ENCODE measurements at places on chromosomes 6 and 20.

DNA sequence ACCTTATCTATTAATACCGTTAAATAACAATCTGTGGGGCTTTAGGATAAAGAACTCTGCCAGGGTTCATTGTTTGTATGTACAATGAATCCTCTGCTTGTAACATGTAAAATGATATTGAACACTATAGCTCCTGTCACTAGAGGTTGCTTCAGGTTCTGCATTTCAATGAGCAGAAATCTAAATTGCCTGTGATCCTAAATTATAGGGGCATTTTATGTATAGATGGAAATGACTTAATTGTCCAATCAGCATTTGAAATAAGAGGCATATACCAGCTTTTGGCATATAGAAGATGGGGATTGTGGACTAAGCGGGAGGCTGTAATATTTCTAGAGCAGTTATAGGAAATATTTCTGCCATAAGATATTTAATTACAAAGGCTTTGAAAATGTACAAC lies 2.0 kb downstream of the NCOA3 start:
- DNase-seq = no peak

GRCh38 chr6:33958526-33959328 lies 154.9 kb upstream of the MLN start:
- peak; percentile 51 for DNase-seq

GRCh38 chr6:41964201-41964887 lies 22.7 kb upstream of the CCND3 start:
- DNase-seq = no peak

GRCh38 chr6:5667737-5668136 lies 339.0 kb downstream of the NRN1 start:
- DNase-seq = no peak

DNA sequence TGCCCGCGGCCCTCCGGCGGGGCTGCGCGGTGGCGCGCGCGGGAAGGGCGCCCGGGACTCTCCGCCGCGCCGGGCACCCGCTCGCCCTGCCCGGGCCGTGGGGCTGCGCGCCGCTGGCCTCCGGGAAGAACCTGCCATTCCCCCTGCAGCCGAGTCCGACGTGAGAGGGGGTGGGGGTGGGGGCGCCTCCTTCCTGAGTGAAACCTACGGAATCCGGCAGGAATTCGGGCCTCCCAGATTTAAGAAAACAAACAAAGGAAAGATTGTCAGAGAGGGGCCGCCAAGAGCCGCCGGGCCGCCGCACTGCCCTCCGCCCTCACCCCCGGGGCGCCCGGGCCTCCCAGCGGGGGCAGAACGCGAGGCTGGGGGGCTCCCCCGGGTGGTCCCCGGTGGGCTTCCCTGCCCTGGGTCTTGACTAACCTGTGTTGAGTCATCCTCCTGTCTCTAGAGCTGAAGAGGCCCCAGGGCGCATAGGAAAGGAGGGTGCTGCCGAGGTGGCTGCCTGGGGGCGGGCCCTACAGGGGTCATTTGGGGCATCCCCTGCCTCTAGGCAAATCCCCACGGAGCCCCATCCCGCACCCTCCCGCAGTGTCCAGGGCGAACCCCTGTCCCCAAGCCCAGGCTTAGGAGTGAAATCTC lies 42.2 kb upstream of the FOXP4 start:
- DNase-seq = no peak

GRCh38 chr6:96704713-96705112 lies 132.6 kb downstream of the GPR63 start:
- no peak for DNase-seq

DNA sequence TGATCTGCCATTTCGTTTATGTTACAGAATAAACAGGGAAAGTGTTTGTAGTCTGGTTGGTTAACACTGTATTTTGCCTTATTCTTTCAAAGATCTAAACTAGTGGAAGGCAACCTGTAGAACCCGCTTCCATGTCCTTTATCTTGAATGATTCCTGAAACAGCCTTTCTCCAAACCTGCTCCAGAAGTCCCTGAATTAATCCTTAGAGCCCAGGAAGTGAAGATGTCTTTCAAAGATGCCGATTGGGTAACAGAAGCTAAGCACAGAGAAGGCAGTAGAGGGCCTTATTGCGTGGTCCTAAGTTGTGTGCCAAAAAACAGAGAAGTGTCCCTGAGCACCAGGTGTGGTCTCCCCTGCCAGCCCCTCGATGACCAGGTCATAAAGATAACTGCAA lies 19.2 kb upstream of the ZSCAN16 start:
- DNase-seq = no peak

GRCh38 chr6:72580281-72580940 lies 41.5 kb upstream of the KCNQ5 start:
- no peak for DNase-seq

DNA sequence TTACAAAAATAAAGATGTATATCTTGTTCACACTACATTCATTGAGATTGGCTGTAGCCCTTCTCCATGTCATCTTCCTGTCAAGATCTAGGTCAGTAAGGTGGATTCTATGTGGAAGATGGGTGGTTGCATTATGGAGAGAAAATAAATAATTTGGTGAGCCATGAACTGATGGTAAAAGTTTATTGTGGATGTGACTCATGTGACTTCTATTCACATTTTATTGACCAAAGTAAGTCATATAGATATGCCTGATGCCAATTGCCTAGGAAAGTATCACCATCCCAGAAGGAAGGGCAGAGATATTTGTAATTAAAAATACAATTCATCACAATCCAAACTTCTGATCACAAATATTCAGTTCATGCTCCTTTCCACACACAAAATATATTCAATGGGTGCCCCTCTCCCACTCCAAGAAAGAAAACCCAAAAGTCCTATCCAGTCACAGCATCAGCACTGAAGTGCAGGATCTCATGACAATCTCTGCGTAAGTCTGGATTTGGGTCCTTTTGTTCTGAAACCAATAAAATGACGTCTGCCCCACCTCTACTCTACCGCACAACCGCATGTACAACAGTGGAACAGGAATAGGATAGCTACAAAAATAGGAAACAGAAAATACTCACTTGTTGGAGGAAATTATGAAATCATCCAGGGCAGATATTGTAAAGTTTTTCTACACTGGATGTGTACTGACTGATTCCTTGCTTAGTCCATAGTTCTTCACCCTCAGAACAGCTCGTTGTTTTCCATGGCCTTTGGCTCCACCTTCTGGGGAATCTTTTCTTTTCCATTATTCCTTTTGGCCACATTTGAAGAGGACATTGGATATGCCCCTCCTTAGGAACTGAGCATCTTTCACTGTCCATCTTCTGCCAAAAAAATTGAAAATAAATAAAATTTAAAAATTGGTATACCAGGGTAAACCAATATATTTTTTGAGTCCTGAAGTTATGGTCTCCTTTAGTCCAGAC lies 16.1 kb upstream of the SLC17A3 start:
- DNase-seq = no peak

DNA sequence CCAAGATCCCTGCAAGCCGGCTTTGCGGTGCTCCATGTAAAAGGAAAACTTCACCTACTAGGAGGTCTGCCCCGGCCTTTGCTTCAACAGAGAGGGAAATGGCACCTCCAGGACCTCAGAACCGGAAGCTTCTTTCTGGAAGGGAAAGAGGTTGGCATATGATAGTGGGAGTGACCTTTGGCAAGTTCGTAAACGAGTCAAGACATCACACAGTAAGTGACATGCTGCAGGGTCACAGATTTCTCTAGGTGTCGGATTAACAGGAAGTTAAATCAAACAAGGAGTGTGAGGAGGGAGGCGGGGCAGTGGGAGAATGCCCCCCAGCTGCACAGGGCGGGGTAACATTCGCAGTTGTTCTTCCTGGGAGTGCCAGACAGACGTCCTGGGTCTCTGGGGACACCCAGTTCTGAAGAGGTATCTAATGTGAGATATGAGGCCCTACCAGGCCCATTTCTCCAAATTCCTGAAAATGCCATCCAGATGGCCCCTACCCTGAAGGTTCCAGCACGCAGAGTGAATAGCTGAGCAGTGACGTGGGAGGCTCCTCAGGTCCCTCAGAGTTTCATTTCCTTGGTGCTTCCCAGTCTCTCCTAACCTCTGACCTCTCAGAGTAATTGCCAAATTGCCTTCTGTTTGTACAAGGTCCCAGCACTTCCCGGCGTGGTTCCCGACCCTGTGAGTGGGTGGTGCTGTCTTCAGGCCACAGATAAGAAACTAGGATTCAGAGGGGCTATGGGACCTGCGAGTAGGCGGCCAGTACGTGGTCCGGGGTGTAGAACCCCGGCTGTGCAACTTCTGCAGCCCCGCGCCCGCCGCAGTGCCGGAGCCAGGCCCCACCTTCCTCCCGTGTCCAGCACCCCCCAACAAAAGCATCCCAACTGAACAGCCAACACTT lies 1.9 kb downstream of the RRBP1 start:
- DNase-seq = no peak

- DNase-seq = no peak
Measured at GRCh38 chr6:31639449-31639861, 13.0 kb downstream of the BAG6 start.

- DNase-seq = no peak
Measured at GRCh38 chr6:104505838-104506237, 353.9 kb downstream of the HACE1 start.

GRCh38 chr20:11267762-11268335 lies 594.0 kb upstream of the JAG1 start:
- DNase-seq = no peak

DNA sequence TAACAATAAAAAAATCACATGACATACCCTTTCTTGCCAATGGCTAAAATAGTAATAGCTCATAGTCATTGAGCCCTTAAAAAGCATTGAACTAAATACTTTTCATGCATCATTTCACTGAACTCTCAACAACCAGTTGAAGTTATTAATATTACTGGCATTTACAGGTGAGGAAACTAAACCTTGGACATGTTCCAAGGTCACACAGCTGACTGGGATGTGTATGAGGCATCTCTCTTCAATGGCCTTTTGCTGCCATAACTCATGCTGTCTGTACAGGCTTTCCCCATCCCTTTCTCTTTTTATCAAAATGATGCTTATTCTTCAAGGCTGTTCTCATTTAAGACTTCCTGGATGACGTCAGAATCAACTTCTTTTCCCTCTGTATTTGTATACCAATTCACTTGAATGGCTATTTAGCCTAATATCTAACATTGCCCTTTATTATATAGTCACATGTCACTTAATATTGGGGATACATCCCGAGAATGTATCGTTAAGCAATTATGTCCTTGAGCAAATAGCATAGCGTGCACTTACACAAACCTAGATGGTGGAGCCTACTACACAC lies 476.4 kb downstream of the KIF16B start:
- DNase-seq = peak; percentile 24

GRCh38 chr6:30157999-30158398 lies 3.0 kb downstream of the TRIM10 start:
- no peak for DNase-seq

GRCh38 chr20:1813674-1814635 lies 81.3 kb upstream of the SIRPA start:
- DNase-seq = no peak

- no peak for DNase-seq
Measured at GRCh38 chr20:9499126-9499899, 15.1 kb upstream of the LAMP5 start.

DNA sequence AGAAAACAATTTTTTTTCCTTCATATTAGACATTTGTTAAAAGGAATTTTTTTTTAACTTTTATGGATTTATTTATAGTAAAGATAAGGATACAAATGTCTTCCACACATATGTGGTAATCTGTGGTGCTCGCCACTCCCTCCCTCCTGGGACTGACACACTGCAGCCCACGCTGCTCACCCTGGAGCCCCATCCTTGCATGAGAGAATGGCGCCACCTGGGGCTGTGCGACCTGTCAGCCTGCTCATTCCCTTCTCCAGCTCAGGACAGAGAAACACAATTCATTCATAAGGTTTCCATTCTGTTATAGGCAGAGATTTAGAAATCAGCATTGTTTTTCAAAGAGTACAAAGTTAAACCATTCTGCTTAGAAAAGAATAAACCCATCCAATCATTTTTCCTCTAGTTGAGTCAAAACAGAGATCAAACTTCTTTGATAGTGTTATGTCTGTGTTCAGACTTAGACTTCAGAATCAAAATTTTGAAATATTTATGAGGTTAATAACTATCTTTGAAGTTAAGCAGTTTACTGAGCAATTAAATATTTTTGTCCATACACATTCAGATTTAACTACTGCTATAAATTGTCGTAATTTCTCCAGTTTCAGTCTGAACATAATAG lies 42.8 kb upstream of the DYNLRB1 start:
- no peak for DNase-seq

DNA sequence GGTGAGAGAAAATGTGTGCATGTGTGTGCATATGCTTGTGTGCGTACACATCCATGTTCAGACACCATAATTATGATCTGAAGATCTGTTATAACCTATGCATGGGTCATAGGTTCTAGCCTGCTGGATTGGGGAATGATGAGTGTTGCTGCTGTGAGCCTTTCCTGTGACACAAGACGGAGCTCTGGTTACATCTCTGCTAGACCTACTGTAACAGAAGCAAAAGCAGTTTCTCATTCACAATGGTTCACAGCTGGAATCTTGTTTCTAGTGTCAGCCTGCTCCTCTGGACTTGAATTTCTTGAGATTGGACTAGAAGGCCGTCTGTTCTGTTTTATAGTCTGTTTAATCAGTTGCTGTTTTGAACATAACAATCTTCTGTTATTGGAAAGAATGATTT lies 40.1 kb downstream of the DEFB114 start:
- DNase-seq = no peak

DNA sequence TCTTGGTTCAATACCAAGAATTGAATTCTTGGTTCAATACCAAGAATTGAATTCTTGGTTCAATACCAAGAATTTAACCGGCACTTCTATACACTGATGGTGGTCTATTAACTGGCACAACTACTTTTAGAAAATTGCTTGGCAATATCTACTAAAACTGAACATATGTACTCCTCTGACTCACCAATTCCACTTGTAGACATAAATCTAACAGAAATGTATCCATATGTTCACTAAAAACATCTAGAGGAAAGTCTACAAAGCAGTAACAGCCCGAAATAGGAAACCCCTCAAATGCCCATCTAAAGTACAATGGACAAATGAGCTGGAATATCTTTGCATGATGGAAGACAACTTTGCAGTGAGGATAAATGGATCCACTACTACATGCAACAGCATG lies 71.9 kb downstream of the KIF16B start:
- no peak for DNase-seq

DNA sequence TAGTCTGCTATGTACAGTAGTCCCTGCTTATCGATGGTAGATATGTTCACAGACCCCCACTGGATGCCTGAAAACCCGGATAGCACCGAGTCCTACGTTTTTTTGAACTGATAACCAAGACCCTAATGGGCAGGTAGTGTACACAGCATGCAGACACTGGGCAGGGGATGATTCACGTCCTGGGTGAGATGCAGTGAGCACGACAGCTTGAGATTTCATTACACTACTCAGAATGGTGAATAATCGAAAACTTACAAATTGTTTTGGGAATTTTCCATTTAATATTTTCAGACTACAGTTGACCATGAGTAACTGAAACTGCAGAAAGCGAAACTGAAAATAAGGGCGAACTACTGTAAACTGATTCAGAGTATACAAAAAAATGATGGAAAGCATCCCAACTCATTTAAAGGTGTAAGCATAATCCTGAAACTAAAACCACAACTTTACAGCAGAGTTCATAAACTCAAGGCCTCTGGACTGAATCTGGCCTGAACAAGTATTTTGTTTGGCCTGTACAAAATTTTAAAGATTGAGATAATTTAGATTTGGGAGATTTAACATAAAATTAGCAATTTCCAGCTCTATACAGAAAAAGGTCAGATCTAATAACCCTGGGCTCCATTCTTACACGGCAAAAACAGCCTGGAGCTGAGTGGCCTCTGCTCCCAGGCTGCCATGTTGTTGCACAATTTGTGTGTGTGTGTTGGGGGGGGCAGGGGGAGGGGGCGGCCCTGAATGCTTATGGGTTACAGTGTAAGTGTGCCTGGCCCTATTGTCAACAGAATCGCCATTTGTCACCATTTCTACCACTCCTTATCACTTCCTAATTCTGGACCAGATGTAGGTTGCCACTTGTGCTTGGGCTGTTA lies 34.9 kb downstream of the RNF24 start:
- no peak for DNase-seq

Measured in DMS79 (cell line).